Jurkat, Clone E6-1 (cell line): ENCODE measurements at places on chromosomes 12 and 14.

- DNase-seq: no peak
Observed at GRCh38 chr12:42187799-42188198, 43.1 kb upstream of the GXYLT1 start.

DNA sequence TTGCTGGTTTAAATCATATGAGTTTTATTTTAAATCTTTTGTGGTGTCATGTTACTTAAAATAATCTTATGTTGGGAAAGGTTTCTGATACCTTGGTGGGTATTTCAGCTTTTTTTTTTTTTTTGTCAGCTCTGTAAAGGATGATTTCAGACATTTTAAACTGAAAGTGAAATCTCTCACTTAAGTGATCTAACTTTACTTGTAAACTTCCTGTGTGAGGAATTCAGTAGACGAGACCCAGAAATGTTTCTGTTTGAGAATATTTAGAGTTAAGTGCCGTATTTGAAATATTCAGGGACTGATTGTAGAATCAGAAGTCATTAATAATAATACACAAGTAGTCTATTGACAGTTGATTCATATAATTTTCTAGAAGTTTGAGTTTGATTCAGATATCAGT, 37.8 kb downstream of the PROX2 start:
- no peak for DNase-seq

DNA sequence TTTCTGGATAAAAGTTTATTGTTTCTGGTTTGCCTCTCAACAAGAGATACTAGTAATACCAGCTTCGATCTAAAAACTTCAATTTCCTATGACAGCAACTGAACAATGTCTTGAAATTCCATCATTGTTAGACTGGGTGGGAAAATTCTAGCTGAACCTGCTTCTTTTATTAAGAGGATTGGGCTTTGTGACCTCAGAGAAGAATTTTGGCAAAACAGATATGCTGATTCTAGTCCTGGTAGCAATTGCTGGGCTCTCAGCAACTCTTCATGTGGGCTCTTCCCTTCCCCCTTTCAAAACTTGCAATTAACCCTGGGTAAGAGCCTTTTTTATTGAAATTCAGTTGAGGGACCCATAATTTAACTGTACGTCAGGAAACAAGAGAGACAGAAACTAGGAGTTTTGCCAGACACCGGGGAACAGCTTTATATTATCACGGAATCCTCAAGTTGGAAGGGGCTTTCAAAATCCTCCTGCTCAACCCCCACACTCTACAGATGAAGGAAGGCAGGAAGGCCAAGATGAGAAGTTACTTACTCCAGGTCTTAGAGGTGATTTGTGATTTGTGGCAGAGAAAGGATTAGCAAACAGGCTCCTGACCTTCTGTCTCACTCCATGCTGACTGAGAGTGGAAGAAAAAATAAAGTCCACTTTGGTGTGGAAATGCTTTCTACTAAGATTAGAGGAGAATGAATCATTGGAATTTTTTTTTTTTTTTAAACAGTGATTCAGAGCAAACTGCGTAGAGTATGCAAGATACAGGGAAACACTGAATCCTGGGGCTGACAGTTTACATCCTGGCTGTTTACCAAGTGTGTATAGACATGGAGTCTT, 239.0 kb upstream of the ATP2B1 start:
- no peak for DNase-seq

- no peak for DNase-seq
Observed at GRCh38 chr12:111224186-111225066, 144.5 kb downstream of the PHETA1 start.

GRCh38 chr14:95140060-95140858, 17.1 kb downstream of the DICER1 start:
- DNase-seq: no peak

DNA sequence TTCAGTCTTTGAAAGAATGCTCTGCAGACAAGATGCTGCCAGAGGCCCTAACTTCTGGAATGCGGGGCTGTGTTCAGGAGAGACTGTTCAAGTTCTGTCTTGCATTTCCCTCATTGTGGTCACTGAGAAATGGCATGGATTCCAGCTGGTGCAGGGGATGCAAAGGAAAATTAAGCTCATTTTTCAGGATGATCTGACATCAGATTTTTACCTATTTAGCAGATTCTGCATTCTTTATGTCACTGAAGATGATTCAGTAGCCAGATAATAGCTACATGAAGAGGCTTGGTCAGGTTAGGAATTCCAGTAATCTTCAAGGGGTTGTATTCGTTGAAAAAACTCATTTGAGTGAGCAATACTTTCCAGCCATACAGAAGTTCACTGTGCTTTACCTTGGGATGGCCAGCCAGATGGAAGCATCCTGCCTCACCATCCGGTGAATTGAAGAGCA, 16.1 kb upstream of the MFAP5 start:
- DNase-seq: no peak

- no peak for DNase-seq
Observed at GRCh38 chr12:128267651-128268378, 845 bp downstream of the TMEM132C start.

GRCh38 chr14:99183716-99184115, 88.3 kb downstream of the BCL11B start:
- no peak for DNase-seq

GRCh38 chr14:93108105-93108504, 7.6 kb downstream of the ITPK1 start:
- no peak for DNase-seq

- peak; percentile 62 for DNase-seq
Observed at GRCh38 chr14:48747561-48748089, 838.6 kb downstream of the RPS29 start.

- DNase-seq: peak; percentile 35
Observed at GRCh38 chr12:57157588-57158173, 10.3 kb upstream of the LRP1-AS start.

DNA sequence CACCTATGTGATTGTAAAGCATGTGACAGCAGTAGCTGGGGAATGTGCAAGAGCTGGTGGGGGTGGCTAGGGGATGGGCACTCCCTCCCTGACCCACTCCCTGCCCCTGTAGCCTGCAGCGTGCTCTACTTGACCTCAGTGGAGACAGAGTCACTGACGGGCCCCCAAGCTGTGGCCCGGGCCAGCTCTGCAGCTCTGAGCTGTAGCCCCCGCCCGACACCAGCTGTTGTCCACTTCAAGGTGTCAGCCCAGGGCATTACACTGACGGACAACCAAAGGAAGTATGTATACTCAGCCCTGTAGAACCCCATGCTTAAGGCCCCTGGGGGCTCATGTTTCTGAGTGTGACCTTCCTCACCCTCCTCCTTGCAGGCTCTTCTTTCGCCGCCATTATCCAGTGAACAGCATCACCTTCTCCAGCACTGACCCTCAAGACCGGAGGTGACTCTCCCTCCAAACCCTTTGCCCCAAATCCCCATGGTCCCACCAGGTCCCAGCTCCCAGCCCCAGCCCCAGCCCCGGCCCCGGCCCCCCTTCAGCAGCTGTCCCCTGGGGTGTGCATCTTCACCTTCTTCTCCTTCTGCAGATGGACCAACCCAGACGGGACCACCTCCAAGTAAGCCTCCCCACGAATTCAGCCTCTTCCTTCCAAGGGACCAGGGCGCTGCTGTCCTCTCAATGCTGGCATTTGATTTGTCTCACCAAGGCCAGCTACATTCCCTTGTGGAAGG, 13.3 kb downstream of the TNS2 start:
- DNase-seq: no peak

GRCh38 chr14:28975084-28975483, 208.5 kb downstream of the FOXG1 start:
- DNase-seq: no peak

DNA sequence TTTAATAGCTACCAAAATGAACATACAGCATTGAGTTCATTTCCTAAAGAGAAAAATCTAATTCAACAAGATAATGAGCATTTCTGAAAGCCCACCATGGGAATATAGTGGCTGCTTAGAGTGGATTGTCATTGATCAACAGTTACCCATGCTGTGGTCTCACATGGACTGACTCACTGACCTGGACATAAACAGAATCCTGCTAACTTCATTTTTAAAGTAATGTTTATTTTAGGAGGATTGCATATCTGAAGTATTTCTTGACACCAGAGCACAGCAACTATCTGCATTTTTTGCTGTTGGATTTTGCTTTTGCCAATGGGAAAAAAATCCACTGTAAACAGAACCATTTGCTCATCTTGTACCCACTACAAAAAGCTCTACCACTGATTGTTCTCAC, 71.7 kb downstream of the KCNC2 start:
- DNase-seq: no peak

- no peak for DNase-seq
Observed at GRCh38 chr12:49057888-49058287, 2.7 kb downstream of the KMT2D start.

GRCh38 chr14:22588526-22589095, 413 bp downstream of the DAD1 start:
- DNase-seq: no peak

DNA sequence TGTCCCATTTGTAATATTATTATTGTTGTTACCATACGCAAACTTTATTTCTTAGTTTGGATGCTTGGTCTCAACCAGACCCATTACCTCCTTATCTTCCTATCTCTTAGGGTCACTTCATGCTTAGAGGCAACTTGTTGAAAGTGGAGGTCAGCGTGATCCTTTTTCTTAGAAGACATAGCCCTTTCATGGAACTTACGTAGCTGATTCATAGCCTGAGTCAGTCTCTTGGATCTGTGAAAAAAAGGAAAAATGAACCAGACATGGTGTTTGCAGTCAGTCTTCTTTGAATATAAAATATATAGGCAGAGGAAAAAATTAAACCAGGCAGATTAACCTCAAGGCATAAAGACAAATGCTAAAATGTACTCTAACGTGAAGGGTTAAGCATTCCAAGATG, 613.7 kb downstream of the DIO2 start:
- no peak for DNase-seq

GRCh38 chr14:58782011-58782410, 144.2 kb downstream of the DACT1 start:
- DNase-seq: no peak

DNA sequence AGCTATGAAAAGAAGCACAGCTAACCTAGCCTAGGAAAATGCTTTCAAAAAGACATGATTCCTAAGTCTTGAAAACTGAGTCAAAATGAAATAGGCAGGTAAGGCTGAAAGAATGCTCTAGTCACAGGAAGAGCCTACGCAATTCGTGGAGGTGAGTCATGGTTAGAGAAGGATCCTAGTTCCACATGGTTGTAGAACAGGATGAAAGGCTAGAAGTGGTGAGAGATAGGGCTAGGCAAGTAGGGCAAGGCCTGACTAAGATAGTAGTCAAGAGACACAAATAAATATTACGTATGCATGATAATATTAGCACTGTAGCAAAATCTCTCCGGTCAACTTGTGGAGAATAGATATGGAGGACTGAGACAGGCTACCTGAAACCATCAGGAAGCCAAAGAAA, 47.2 kb downstream of the PLCZ1 start:
- no peak for DNase-seq

DNA sequence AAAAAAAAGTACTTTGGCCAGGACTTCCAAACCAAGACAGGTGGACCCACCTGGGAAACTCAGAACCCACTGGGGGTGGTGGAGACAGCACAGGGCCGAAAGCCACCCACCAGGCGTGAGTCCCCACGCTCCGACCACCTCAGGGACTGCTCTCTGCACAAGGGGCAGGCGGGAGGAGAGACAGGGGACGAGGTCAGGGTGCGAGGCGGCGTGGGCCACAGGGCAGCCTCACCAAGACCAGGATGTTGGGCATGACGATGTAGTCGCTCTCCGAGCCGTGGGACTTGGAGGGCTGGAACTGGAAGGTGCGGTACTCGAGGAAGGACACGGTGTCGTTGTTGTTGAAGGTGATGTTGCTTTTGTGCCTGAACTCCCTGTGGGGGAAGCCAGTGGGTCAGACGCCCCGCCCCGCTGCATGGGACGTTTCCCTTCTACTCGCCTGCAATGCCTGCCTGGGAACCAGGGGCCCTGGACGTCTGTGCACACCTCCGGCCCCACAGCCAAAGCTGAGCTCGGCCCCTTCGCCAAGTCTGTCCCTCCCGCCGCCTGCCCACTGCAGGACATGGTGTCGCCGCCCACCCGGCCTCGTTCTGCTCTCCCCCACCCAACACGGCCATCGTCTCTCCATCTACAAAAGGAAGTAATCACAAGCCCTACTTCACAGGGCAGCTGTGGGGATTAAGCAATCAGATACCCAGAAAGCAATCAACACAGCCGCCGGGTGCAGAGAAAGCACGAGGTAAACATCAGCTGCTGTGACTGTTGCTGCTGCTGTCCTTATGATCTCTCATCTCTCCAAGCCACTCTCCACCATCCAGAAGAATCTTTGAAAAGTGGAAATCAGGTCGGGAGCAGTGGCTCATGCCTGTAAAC, 48.7 kb downstream of the SCARB1 start:
- DNase-seq: no peak

DNA sequence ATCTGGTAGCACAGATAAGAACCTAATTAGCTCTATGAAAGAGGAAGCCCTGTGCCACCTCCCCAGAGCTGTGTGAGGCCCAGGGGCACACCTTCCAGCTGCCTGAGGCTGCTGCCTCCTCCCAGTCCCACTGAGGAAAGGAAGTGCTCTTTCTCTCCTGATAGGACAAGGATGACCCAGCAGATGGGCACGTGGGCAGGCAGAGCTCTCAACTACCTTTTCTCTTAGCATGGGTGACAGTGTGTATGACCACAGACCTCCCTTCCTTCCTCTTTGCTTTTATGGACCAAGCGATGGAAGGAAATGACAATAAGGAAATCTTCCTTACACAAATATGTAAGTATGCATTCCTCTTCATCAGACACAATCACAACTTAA, 127.6 kb upstream of the AMIGO2 start:
- DNase-seq: peak; percentile 92

GRCh38 chr12:127526925-127527324, 740.0 kb upstream of the TMEM132C start:
- no peak for DNase-seq

- no peak for DNase-seq
Observed at GRCh38 chr12:24839268-24839791, 109.6 kb downstream of the BCAT1 start.

DNA sequence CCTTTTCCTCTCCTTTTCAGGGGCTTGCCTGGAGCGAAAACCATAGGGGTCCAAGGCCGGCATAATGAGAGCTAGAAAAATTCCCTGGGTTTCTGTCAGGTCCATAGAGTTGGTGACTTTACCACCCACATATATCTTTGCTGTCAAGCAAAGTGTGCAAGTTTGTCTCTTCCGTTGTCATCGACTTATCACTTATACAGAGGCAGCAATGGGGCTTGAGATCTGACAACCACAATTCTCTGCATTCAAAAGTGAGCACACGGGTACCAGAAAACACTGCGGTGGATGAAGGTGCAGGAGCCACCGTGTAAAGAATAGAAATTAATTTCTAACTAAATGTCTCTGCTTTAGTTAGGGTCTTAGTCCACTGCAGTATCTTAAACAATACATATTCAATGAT, 162.3 kb downstream of the DAD1 start:
- no peak for DNase-seq

GRCh38 chr14:23828616-23829015, 125.0 kb upstream of the DHRS4 start:
- DNase-seq: no peak

GRCh38 chr14:42806909-42807315, 1200.2 kb downstream of the LRFN5 start:
- DNase-seq: no peak

DNA sequence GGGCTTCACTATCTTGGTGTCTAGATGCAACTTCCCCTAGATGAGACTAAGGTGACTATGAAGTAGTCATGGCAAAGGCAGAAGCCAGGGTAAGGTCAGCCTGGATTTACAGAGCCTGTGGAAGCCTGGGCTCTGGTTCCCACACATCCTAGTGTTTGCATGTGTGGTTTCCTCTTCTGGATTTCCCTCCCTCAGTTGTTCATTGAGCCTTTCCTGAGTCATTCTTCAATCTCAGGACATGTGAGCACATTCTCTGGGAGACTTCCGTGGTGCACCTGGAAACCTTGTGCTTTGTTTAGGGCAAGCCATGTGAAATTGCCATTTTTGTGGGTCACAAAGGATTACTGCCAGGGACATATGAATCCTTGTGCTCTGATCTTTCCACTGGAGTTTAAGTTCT, 236.6 kb downstream of the C12orf75 start:
- DNase-seq: no peak
